Inflammatory macrophage (primary cell): ENCODE measurements at places on chromosomes 4 and X.

- DNase-seq: no peak
Observed at GRCh38 chr4:112270640-112271421, 14.9 kb downstream of the TIFA start.

DNA sequence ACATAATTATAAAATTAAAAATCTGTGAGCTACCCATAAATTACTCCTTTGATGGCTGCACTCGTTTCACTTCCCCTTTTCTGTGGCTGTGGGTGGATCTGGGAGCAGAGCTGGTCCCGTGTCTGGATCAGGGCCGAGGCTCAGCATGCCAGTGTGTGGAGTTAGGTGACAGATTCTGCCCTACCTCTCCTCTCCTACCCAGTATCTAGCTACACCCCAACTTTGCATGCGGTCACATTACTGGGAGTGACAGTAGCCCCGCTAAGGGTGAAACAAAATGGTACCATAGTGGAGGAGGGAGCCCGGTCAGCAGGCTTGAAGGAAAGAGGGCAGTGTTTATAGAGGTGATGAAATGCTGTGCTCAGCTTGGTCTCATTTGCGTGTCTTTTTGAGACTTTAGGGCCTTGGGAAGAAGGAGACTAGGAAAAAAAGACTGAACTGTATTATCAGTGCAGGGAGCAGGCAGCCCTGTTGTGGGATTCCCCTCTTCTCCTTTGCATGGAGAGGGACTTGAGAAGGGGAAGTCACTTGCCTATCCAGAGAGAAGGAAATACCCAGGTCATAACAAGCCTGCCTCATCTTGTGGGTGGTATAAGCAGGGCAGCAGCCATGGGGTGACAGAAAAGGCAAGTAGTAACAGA, 48.4 kb downstream of the ARHGAP10 start:
- DNase-seq: peak; percentile 93

- DNase-seq: no peak
Observed at GRCh38 chr4:99574530-99575324, at the start of gene MTTP. MTTP (plus strand) TSS chr4:99574824; CDS start chr4:99574910, 86 bp downstream.

GRCh38 chr4:150164956-150165629, 86.8 kb downstream of the DCLK2 start:
- no peak for DNase-seq
